Aortic smooth muscle cell (primary cell): ENCODE measurements at places on chromosomes 16 and 17. TPM values are rescaled to one million over a fixed set of nuclear protein-coding genes. Genes with fewer than 3 reads are reported as not detected.

Gene CCL17
- total RNA-seq = not detected in 2 replicates

Gene PRDM7
- not detected in 2 replicates for total RNA-seq

Gene GAN
- 5.3 and 5.9 TPM in 2 replicates for total RNA-seq

Gene HOXB3
- total RNA-seq = 0.26 and 0.31 TPM in 2 replicates

Gene CD300LB
- total RNA-seq = not detected in 2 replicates

Gene PPY
- total RNA-seq = not detected in 2 replicates

Gene MYH11
- total RNA-seq = 0.13 and 0.44 TPM in 2 replicates

Gene ABCC12
- not detected in 2 replicates for total RNA-seq

Gene CYGB
- total RNA-seq = 2.7 and 7.7 TPM in 2 replicates

Gene NEUROD2
- total RNA-seq = not detected in 2 replicates

Gene AGRP
- total RNA-seq = not detected in 2 replicates

Gene MAPT
- 0.13 and 0.19 TPM in 2 replicates for total RNA-seq

Gene KCNG4
- total RNA-seq = under 0.01 TPM in 1 of 2 replicates, not detected in the other

Gene PLA2G15
- 28.2 and 30.0 TPM in 2 replicates for total RNA-seq

Gene MMP15
- 2.5 and 2.6 TPM in 2 replicates for total RNA-seq

Gene SRL
- under 0.01 TPM in 1 of 2 replicates, not detected in the other for total RNA-seq

Gene SMIM5
- total RNA-seq = 0.12 TPM in 1 of 2 replicates, not detected in the other
